ENCODE measurements at places on chromosomes 4 and X.

DNA sequence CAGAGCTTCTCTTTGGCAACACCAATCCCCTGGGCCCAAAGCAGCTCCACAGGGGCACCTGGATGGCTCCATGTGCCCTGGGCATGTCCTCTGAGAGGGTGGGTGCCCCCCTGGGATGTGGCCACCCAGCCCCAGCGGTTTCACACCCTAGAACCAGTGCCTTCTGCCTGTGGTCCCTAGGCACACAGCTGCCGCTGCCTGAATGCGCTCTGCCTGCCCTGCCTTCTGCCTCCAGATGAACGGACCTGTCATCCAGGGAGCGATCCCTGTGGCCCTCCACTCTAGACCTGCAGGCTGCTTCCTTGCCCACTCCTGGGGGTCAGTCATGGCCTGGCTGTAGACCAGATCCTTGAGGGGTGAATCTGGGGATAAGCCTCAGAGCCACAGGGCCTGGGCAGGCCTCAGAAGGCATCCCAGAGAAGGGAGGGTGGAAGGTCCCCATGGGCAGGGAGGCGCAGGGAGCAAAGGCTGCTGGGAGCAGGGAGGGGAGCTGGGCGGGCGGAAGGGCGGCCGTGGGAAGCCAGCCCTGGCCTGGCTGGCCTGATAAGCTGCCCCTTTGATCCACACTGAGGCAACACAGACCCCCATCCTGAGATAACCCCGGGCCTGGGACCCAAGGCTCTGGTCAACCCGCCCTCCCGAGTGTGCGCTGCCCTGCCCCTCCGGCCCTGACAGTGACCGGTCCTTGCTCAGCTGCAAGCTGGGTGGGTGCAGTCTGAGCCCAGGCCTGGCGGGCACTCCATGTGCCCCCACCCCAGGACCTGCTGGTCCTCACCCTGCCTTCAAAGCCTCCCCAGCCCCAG lies 8.1 kb upstream of the FGFR3 start:
- no peak for DNase-seq

GRCh38 chr4:3744901-3745300 lies 21.3 kb upstream of the ADRA2C start:
- DNase-seq = no peak

- no peak for DNase-seq
Measured at GRCh38 chrX:9781941-9782340, 4.3 kb upstream of the SHROOM2 start.

DNA sequence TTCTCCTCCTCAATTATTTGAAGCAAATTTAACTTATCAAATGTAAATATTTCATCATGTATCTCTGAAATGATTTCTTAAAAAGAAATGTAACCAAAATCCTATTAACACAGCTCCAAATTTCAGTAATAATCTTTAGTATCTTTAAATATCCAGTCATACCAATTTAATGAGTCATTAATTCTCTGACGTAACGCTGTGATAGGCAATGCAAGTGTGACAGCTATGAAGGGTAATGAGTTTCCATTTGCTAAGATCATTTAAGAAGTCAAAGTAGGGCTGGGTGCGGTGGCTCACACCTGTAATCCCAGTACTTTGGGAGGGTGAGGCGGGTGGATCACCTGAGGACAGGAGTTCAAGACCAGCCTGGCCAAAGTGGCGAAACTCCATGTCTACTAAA lies 15.6 kb downstream of the RPS3A start:
- peak; percentile 16 for DNase-seq

GRCh38 chrX:18351784-18352183 lies 2.7 kb downstream of the SCML2 start:
- DNase-seq = no peak

GRCh38 chr4:70734168-70734954 lies 12.6 kb downstream of the RUFY3 start:
- peak; percentile 87 for DNase-seq

- no peak for DNase-seq
Measured at GRCh38 chr4:173237152-173237551, 68.5 kb downstream of the GALNT7 start.

DNA sequence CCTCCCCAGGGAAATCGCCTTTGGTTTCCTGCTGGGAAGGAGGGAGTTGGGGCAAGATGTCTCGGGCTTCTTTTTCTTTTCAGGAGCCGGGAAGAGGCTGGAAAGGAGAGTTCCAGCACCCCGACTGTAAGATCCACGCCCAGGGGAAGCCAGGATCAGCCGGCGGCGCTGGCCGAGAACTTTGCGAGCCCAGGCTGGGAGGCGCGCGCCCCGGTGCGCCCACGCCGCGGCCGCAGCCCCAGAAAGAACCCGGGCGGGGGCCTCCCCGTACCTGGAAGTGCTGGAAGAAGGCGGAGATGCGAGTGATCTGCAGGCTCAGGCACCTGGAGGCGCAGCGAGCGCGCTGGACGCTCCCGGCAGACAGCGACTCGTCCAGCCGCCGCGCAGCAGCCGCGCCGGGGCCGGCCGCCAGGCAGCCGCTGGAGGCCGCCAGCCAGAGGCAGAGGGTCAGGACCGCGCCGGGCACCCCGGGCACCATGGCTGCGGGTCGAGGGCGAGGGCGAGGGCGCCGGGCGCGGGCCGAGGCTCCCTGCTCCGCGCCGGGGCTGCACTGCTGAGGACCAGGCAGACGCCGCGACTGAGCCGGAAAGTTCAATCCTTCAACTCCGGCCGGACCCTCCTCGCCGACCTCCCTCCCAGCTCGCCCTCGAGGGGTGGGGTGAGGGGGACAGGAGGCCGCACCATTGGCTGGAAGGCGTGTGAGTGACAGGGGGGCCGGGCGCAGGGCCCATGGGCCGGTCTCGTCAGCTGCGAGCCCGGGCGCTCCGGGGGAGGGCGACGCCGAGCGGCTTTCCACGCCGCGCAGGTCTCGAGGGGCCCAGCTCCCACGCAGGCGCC lies at the start of gene ANOS1:
TSS of gene ANOS1 (minus strand) at position 579 of the 837 bp plus-strand sequence. CDS start at position 478, 101 bp downstream.
- DNase-seq = no peak

- DNase-seq = no peak
Measured at GRCh38 chrX:136534131-136534530, 2.1 kb downstream of the VGLL1 start.

GRCh38 chrX:125605145-125605544 lies 285.5 kb downstream of the TEX13C start:
- no peak for DNase-seq

DNA sequence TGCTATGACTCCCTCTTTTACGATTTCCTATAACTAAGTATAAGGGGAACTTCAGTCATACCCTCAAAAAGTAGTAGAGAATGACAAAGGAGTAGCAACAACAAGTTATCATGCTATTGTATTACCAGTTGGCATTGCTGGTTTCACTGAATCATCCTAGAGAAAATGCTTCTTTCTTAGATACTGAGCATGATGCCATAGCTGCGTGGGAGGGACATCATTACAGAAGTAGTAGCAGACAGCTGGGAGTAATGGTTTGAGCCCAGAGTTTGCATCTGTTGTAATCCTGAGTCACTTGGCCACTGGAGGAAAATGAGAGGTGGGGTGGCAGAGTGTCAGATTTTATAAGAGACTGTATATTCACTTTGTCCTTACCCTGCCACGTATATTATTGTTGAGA lies 38.6 kb downstream of the MTMR1 start:
- peak; percentile 74 for DNase-seq

DNA sequence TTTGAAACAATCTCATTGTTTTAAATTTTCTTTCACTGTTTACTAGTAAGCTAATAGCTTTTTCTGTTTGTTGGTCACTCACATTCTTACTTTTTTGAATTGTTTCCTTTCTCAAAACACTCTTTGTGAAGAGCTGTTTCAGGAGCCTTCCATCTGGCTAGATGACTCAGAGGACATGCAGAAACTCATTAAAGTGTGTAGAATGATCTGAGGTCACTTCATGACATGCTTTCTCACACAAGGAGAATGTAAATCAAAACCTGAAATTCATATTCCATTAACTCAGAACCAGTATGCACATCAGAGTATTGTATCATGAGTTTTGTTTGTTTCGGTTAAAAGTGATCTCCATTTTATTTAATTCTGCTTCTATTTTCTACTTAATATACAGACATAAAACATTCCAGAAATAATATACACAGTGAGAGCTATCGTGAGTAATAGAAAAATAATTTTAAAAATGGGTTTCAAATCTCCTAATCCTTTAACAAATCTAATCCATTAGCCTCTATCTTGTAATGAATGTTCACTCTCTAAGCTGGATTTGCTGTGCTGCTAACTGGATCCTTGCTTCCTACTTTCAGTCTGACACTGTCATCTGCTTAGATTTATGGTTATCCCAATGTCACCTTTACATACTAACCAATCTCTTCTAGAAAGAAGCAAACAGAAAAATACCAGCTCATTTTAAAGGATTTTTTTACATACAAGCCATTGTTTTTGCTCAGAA lies 449.6 kb downstream of the FSTL5 start:
- DNase-seq = peak; percentile 69

DNA sequence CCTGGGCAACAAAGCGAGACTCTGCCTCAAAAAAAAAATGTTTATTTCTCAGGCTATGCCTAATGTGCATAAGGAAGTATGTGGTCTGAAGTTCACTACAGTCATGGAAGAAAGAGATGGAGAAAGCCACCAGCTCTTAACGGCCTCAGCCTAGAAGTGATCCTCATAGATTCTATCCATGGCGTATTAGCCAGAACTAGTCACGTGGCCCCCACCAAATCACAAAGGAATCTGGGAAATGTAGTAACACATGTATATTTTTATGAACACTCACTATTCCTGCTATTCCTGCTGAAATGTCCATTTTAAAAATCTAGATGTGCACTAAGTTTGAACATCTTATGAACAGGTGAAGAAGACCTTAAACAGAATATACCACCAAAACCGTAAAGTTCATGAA lies 33.8 kb downstream of the MTTP start:
- DNase-seq = no peak

GRCh38 chr4:10302096-10302495 lies 155.1 kb downstream of the ZNF518B start:
- no peak for DNase-seq

GRCh38 chr4:105712766-105713165 lies 4.2 kb downstream of the GSTCD start:
- peak; percentile 26 for DNase-seq

DNA sequence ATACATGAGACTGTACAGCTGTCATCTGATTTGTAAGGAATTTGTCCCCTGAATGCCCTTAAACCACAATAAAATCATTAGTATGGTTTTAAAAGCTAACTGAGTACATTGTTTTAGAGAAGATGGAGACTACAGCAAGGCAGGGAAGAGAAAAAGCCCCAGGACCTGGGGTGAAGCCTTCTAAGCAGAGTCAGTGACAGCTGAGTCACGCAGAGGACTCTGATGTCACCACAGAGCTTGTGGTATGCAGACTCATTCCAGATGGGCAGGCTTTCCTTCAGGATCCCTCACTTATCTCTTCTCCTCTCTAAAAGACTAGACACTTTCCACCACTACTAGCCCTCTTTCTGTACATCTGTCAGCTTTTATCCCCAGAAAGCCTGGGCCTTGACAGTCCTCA lies 97.1 kb upstream of the ATOH1 start:
- no peak for DNase-seq

DNA sequence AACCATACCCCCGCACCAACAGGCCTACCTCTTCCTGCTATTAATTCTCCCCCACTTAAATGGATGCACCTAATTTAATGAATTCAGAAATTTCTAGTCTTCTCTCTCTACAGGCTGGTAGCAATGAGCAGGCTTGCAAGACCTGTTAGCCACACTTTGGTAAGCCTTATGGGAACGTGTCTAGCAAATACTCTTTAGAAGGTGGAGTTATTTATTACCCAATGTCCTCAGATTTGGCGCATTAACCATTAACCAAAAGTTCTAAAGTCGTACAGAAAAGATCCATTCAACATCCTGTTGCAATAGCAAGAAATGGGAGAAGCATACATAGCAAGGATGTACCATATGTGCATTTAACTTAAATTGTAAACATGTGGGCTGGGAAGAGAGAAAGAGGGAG lies 47.5 kb downstream of the SLITRK2 start:
- DNase-seq = peak; percentile 82

- DNase-seq = no peak
Measured at GRCh38 chr4:3031357-3032082, 42.8 kb downstream of the HTT-AS start.

GRCh38 chrX:9957743-9958142 lies 9.4 kb upstream of the CLDN34 start:
- no peak for DNase-seq

DNA sequence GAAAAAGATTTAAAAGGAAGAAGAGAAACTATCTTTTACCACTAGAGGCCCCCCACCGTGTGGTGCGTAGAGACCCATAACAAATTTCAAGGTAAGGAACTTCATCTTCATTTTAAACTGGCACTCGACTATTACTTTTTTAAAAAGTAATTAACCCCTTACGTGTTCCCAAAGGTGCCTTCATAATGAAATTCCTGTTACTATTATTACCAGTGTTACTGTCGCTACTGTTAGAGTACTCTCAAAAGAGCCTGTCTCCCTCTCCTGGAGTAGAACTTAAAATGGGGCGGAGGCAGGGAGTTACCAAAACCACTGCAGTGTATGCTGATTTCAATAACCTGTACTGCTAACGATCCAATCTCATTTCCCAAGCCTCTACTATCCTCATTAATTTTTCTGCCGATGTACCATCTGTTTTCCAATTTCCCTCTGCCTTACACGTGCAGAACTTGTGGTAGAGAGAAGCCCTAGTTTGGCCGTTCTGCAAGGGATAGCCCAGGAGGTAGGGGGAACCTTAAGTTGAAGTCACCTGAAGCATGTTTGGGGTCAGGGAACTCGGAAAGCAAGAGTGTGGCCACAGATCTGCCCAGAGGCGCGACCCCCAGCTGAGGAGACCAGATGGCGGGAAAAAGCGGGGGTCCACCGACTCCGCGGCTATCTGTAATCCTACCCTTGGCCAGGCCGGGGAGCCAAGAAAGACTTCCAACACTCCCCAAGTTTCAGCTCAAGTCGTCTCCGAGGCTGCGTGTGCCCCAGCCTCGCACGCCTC lies 720 bp upstream of the STK26 start:
- no peak for DNase-seq

DNA sequence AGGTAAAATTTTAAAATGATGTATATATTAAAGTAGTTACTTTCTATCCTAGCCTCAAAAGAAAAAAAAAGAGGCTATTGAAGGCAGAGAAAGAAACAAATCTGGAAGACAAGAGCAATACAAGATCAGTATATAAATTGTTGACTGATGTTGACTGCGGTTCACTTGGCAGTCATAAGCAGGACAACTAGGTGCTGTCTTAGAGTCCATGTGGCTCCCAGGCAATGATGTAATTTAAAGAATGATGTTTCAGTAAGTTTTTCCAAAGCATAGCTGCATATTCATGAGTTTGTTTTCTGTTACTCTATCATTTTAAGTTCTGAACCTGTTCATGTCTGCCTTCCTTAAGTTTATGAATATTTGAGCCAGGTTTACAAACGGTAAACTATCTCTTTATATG lies 630.2 kb downstream of the FAT4 start:
- DNase-seq = no peak

- peak; percentile 87 for DNase-seq
Measured at GRCh38 chr4:183747931-183748670, 89.0 kb downstream of the TRAPPC11 start.

GRCh38 chrX:32597777-32598176 lies 613.6 kb downstream of the DMD start:
- DNase-seq = no peak

DNA sequence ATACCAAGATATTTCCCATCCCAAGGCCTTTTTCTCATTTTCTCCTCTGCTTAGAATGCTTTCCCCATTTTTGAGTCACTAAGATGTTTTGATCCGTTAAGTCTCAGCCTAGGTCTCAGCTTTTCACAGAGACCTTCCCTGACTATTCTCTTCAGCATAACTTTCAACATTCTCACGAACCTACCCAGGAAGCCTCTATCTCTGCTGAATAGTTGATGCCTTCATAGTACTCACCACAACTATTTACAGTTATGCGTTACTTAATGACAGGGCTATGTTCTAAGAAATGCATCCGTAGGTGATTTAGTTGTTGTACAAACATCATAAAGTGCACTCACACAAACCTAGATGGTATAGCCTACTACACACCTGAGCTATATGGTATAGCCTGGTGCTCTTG lies 64.5 kb downstream of the ARL9 start:
- DNase-seq = no peak

Measured in renal cortical epithelial cell (primary cell).